ENCODE measurements at places on chromosomes 2 and 18. TPM values are rescaled to one million over a fixed set of nuclear protein-coding genes. Genes with fewer than 3 reads are reported as not detected.

- DNase-seq = no peak
Measured at GRCh38 chr2:156852210-156852609, 405.3 kb upstream of the GALNT5 start.

GRCh38 chr18:54557958-54558357 lies 33.1 kb upstream of the DYNAP start:
- no peak for DNase-seq

GRCh38 chr2:23456396-23456795 lies 71.4 kb downstream of the KLHL29 start:
- no peak for DNase-seq

DNA sequence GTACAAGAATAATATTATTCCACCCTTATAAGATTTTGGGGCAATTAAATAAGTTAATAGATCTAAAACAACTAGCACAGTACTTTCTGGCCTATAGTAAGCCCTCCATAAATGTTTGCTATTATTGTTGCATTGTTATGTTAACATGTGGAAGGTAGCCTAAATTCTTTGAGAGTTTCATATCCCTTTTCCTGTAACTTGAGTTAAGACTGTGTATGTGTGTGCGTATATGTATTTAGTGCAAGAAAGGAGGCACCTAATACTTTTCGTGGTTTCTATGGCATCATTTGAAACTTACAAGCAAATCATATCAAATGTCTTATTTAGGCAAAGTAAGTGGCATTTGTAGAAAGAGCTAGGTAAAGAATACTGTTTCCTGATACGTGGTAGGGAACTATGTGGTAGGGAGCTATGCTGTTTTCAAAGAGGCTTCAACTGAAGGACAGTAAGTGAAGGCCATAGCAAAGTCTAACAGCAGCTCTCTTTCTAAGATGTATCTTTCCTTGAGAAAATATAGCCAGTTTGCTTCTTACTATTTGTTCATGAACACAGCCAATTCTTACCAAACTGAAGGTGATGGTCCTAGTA lies 36.8 kb upstream of the C2orf74 start:
- no peak for DNase-seq

DNA sequence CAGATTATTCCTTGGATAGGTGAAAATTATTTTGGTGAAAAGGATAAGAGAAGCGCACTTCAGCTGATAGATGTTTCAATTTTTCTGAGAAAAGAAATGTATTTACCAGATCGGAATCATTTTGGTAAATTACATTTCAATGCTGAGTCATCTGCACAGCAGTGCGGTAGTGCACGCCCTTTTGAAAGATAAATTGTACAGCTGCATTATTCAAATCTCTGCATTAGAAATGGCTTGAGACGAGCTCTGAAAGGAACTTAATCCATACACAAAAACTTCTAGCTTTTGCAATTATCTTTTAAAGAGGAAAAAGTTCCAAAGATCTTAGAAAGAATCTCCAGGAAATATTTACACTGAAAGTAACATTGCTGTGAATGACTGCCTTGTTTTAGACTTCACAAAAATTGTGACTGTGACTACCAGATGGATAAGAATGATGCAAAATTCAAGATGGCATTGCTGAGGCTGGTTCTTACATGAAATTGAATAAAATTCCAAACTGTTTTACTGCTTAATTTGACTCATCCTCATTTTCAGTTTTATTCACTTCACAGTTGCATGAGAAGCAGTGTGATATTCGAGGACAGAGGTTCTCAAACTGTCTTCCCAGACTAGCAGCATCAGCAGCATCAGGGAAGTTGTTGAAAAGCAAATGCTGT lies 161.7 kb downstream of the RND3 start:
- DNase-seq = no peak

- no peak for DNase-seq
Measured at GRCh38 chr2:138985881-138986280, 205.7 kb upstream of the NXPH2 start.

- DNase-seq = no peak
Measured at GRCh38 chr18:6644836-6645627, 84.5 kb upstream of the ARHGAP28 start.

DNA sequence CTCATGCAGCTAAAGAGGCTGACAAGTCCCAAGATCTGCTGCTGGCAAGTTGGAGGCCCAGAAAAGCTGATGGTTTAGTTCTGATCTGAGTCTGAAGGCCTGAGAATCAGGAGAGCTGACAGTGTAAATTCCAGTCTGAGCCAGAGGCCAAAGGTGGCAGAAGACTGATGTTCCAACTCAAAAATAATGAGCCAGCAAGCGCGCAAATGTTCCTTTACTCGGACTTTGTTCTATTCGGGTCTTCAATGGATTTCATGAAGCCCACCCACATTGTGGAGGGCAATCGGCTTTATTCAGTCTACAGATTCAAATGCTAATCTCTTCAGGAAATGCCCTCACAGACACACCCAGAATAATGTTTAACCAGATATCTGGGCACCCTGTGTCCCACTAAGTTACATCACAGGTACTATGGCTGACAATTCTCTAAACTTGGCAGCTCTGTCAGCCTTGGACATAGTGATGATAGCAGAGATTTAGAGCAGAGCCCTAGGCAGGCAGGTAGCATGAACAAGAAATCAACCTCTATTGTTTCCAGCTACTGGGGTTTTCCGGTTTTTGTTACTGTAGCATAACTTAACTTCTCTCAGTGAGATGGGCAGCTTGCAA lies 318.5 kb downstream of the HRH4 start:
- no peak for DNase-seq

DNA sequence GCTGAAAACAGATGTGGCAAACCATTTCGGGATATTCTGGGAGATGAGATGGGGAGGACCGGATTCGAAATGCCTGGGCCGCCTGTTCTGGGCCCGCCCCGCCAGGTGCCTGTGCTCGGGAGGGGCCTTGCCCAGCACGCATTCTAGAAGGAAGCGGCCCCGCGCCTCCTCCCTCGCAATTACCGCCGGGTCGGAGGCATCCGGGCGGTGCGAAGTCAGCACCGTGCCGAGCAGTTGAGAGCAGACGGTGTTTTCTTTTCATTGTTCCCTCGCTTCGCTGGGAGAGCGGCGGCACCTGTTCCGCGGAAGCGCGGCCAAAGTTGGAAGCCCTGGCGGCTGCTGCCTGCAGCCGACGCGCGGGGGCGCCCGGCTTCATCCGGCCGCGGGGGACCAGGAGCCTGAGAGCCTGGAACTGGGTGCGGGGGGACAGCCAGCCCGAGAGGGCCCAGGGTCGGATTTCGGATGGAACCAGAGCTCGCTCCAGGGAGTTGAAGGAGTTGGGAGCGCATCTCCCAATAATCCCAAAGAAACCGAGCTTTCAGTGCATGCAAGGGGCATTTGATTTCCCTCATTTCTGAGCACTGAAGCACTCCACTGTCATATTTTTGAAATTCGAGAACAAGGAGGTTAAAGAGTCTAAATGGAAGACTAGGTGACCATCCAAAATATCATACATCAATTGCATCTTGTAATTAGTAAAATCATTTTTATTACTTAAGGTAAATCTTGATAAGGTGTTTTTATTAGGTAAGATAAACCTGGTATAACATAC lies 241.8 kb upstream of the RAB12 start:
- DNase-seq = peak; percentile 32

- no peak for DNase-seq
Measured at GRCh38 chr2:204401114-204401513, 144.2 kb upstream of the PARD3B start.

DNA sequence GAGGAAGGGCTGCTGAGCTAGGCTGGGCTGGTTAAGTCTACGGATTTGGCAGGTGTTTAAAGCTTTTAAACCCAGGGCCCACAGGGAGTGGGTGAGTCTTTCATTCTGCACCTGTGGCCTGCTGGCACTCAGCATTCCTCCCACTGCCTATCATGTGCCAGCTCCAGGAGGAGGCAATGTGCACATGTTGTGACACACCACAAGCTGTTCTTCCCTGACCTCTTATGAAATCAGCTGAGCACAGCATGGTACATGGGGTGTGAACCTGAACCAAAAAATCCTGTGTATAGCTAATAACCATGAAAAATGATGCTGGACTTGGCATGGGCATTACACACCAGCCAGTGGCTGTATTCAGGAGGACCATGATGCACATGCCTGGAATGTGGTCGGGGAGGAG lies 297.9 kb upstream of the MMADHC start:
- DNase-seq = no peak

DNA sequence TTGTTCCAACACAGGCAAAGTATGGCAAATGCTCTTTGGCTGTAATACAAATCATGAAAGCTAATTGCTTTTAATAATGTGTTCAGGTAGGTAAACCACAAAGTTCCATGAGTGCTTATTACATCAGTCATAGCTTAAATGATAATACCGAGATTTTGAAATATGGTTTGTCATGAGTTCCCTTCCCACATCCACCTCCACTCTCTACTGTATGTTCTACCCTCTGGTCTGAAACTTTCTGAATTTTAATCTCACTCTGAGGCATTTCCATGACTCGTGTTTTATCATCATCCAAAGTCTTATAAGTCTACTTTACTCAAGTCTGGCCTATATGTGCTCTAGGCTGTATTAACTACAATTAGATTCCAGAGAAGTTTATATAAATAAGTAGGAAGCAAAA lies 354.8 kb downstream of the AKAIN1 start:
- DNase-seq = no peak

DNA sequence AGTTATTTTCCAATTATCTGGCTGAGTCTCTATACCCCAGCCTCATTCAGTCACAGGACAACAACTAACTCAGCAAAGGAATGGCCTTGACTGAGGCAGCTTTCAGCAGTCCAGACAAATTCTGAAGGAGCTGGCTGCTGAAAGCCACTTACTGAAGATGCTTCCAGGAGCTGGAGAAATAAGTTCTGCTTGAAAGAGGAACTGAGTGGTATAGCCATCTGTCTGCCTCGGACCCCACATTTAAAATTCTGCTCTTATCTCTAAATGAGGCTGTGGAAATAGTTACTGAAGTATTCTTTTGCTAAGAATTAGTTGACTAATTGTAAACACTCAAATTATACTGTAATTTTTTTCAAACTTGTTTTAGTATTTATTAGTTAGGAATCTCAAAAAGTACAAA lies 9.1 kb upstream of the GPD2 start:
- DNase-seq = no peak

DNA sequence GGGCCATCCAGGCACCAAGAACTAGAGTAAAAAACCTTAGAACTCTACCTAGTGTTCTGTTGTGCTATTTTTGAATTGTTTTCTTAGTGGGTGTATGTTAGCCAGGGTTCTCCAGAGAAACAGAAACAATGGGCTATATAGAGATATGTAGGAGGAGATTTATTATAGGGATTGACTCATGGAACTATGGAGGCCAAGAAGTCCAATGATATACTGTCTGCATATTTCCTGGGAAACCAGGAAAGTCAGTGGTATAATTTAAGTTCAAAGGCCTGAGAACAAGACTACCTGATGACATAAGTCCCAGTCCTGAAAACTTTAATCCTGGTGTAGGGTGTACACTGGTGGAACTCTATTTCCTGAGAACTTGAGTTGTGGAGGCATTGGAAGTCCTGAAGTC lies 108.7 kb upstream of the ACVR1 start:
- no peak for DNase-seq

DNA sequence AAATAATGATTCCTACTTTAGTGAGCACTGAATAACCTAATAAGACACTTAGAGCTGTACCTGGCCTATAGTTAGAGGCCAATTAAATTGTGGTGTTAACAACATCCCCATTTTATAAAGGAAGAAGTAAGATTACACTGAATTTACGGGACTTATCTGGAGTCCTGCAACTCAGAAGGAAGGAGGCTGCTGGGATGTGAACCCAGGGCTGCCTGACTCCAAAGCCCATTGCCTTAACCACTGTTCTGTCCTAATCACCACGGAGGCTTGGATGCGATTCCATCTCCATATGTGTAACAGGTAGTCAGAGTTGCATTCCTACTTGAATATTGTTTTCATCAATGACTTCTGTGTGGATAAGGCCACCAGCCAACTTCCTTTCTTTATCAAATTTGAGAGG lies 168.9 kb downstream of the SOCS6 start:
- DNase-seq = no peak

Gene DSG3
- 0.12 TPM for polyA plus RNA-seq

Gene OTOS
- not detected for polyA plus RNA-seq

Gene LMAN2L
- 28.5 TPM for polyA plus RNA-seq

Gene RSAD2
- 4.1 TPM for polyA plus RNA-seq

Gene RIT2
- not detected for polyA plus RNA-seq

Gene C1QL2
- polyA plus RNA-seq = not detected

Gene EGR4
- polyA plus RNA-seq = not detected

All from hindlimb muscle (tissue), 1 donor.